ENCODE measurements at places on chromosomes 3 and 15.

DNA sequence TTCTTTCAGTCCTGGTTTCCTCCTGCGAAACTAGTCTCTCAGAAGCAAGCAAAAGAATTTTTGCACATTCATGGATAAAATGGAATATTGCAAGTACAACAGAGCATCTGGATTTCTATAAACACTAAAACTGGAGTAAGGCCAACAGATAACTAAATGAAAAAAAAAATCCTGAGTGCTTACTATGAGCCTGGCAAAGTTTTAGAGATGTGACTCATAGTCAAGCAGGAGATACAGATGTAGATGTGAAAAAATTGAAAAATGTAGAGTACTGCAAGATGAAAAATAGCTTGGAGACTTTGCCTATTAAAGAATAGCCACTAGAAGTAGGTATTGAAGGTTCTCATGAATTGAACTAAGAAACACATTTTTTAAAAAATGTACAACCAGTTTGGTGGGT is 397.4 kb downstream of the OTOL1 start:
- DNase-seq = no peak

DNA sequence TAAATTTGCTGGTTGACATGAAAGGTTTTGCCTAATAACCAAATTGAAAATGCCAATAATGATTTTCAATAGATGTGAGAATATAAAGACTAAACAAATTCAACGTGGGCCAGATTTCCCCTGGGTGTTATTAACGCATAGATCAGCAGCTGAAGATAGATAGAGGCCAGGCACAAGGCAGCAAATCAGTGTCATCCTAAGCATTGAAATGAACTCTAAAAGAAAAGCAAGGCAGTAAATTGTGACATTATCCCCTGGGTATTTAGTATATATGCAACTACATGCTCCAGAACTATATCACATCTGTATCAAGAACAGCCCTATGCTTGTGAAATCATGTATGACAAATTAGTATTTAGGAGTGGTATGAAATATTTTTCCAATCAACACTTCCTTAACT is 167.1 kb upstream of the EPHA3 start:
- no peak for DNase-seq

DNA sequence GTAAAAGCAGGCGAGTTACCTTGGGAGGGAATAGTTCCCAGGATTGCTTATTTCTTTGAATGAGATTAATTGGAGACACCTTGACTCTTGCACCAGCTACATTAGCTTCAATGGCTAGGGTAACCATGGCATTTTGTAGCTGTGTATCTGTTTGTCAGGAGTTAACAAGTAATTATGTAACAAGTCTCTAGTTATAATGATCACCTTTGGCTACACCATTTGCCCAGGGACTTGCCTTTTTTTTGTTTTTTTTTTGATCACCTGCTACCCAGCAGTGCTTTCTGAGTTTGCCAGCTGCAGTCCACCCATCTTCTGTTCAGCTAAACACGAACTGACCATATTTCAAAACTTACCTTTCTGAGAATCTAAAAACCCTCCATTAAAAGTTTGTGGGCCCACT is 2.2 kb downstream of the MED12L start:
- DNase-seq = no peak

DNA sequence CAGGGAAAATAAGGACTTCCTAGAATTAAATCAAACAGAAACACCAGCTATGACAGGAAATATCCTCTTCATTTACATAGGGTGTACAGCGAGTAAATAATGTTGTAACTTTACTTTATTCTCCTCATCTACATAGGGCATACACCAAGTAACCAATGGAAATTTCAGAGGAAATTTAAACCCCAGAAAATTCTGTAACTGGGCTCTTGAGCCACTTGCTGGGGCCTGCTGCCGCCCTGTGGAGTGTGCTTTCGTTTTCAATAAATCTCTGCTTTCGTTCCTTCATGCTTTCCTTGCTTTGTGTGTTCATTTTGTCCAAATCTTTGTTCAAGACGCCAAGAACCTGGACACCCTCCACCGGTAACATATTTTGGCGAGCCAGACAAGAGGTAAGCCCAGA is 990.4 kb upstream of the CADM2 start:
- DNase-seq = no peak

GRCh38 chr15:78946493-78946892 is 1.6 kb upstream of the CTSH start:
- DNase-seq = no peak

GRCh38 chr3:80408030-80408721 is 640.4 kb upstream of the ROBO1 start:
- no peak for DNase-seq

- no peak for DNase-seq
Measured at GRCh38 chr15:85947021-85947420, 132.7 kb upstream of the AGBL1 start.

- no peak for DNase-seq
Measured at GRCh38 chr3:149528340-149528650, 53.8 kb downstream of the TM4SF4 start.

- no peak for DNase-seq
Measured at GRCh38 chr3:144957398-144958101, 985.9 kb downstream of the DIPK2A start.
